ENCODE measurements at places on chromosomes 5 and 9.

GRCh38 chr5:179266291-179267070 is 78.8 kb downstream of the ADAMTS2 start:
- H3K36me3 ChIP-seq = no peaks in the 10 kb centered on the region
- H3K4me1 ChIP-seq = no peaks in the 10 kb centered on the region
- H3K4me3 ChIP-seq = no peak overlapping the region
- no peaks in the 10 kb centered on the region for H3K27me3 ChIP-seq

DNA sequence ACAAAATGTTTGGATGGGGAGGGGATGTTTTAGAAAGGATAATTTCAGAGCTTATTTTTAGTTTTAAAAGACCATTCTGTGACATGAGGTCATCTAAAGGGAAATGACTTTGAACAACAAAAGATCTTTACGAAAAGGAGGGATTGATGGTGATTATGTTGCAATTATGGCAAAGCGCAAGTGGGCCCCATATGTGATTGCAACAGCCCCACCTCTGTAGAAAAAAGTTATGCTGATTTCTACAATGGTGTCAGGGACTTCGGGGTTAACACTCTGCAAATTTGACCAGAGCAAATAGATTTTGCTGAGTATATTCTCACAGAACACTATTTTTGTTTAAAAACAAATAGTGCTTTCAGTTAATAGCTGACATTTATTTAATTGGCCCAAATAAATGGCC is 312.8 kb downstream of the NSG2 start:
- H3K27me3 ChIP-seq = no peaks in the 10 kb centered on the region
- H3K36me3 ChIP-seq = no peaks in the 10 kb centered on the region
- no peak overlapping the region for H3K4me3 ChIP-seq
- DNase-seq = no peak
- H3K27ac ChIP-seq = no peak overlapping the region

- no peaks in the 10 kb centered on the region for H3K36me3 ChIP-seq
- H3K27ac ChIP-seq = no peak overlapping the region
- H3K4me1 ChIP-seq = no peaks in the 10 kb centered on the region
Measured at GRCh38 chr5:71751422-71751821, 32.3 kb downstream of the CARTPT start.

DNA sequence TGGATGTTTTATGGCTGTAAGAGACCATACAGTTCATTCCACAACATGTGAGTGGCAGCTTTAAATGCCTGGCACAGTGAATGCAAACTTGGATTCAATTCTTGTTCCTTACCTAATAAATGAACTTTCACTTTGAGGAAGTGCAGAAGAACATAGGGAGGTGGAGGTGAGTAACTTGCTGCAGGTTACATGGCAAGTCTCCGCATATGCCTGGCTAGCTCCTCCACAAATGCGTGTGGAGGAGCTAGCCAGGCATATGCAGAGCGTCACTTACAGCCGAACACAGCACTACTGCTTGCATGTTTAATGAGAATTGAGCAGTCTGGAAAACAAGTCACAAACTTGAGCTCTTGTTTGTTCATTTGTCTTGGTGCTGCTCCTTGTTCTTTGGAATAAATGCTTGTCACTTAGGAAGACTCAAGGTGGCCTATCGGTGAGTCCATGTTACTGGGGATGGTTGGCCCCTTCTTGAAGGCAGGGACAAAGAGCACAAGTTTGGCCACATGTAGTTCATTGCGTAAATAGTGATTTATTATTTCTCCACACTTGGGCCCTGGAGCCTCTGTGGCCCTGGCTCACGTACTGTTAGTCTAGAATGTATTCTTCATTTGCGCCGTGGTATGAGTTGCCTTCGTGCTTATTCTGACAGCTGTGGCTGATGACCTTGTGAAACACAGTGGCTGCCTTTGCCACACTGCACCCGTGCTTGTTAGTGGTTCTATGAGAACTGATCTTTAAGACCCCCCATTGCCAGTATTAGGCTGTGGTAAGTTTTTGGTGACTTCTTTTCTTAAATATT is 3.1 kb downstream of the ISOC1 start:
- H3K4me3 ChIP-seq = no peak overlapping the region
- peaks cover 37% of the 10 kb centered on the region for H3K4me1 ChIP-seq

DNA sequence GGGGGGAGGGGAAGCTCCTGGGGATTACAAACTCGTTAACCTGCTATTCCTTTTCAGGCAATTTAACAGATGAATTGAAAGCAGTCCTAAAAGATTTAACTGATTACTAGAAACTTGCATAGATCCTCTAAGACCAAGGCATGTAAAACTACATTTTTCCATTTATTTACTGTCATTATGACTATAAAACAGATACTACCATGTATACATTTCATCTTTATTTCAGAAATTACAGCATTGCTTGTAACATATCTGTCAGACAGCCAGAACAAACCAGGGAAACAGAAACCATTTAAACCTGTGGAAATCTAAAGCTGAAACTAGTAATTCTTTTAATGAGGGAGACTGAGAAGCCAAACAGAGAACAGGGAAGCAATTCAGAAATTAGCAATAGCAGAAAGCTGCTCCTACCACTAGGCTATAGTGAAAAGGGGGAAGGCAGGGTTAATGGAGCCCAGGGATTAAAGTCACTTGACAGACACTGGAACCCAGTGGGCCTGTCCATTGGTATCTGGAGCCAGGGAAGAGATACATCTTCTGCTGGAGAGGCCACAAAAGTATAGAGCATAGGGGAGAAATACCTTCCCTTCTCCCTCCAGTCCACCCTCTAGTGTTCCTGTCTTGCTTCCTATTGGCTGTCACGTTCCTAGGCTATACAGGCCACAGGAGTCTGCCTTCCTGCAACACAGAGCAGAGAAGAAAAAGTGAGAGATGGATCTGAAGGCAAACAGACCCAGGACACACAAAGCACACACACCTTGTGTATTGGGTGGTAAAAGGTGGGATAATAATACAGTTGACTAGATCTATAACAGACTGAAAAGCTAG is 33.8 kb downstream of the PDCD1LG2 start:
- no peak for DNase-seq
- H3K36me3 ChIP-seq = no peaks in the 10 kb centered on the region
- H3K27ac ChIP-seq = no peak overlapping the region
- no peaks in the 10 kb centered on the region for H3K4me1 ChIP-seq
- H3K27me3 ChIP-seq = no peaks in the 10 kb centered on the region

DNA sequence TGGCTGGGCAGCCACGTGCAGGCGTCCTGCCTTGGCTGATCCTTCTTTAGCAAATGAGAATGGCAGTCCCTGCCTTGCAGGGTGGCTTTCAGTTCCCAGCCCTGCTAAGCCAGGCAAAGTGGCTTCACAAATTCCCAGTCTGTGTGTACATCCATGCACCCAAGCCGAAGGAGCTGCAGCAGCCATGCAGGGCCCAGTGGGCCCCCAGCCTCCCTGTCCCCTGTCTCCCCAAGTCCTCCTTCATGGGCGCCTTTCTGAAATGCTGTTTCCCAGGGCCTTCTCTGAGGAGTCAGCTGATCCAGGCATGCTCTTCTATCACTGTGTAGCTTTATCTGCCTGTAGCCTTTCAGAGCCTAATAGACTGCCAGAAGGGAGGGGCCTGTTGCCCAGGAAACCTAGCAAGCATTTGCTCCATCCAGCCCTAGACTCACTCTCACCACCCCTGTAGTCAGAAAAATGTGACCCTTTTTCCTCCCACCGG is 47.4 kb upstream of the SHC3 start:
- H3K4me1 ChIP-seq = no peaks in the 10 kb centered on the region
- H3K4me3 ChIP-seq = no peak overlapping the region
- H3K27ac ChIP-seq = no peak overlapping the region
- H3K27me3 ChIP-seq = peaks cover 43% of the 10 kb centered on the region

DNA sequence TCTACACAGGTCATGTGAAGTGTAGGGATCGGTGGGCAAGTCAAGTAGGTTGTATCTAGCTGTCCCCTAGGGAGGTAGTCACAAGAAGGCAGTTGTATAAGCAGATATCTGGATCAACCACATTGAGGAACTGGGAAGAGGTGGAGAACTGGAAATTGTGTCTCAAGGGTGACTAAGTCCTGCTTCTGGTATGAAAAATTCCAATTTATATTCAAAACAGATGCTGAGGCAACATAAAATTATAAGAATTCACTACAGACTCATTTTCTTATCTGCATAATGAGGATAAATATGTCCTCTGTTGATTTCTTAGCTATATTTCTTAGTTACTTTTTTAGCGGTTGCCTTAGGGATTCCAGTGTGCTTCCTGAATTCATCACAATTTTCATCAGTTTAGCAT is 46.8 kb downstream of the GALNT12 start:
- H3K4me1 ChIP-seq = peaks cover 8% of the 10 kb centered on the region
- peaks cover 10% of the 10 kb centered on the region for H3K27me3 ChIP-seq
- no peak overlapping the region for H3K27ac ChIP-seq
- no peaks in the 10 kb centered on the region for H3K36me3 ChIP-seq
- H3K4me3 ChIP-seq = no peak overlapping the region

GRCh38 chr5:168727547-168727946 is 148.4 kb upstream of the PANK3 start:
- H3K27ac ChIP-seq = no peak overlapping the region
- H3K4me1 ChIP-seq = no peaks in the 10 kb centered on the region
- no peak for DNase-seq
- H3K4me3 ChIP-seq = no peak overlapping the region
- H3K36me3 ChIP-seq = no peaks in the 10 kb centered on the region

DNA sequence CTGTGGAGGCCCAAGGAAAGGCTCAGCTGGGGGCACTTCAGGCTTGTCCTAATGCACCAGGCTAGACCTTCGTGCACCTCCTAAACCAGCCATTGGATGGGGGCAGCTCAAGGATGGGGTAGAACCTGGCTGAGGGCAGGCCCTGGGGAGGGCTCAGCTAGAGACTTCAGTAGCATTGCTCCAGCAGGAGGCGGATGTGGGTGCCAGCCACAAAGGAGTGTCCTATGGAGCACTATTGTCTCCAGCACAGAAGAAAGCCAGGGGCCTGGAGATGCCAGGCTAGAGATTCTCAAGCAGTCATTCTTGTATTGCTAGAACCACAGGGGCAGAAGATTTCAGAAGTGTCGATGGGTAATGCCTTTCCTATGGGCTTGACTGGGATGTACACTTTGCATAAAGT is 131.8 kb downstream of the SYK start:
- no peak for DNase-seq
- H3K27ac ChIP-seq = no peak overlapping the region
- no peak overlapping the region for H3K4me3 ChIP-seq
- H3K4me1 ChIP-seq = peaks cover 12% of the 10 kb centered on the region

- DNase-seq = no peak
- no peak overlapping the region for H3K4me3 ChIP-seq
- H3K27me3 ChIP-seq = no peaks in the 10 kb centered on the region
- H3K4me1 ChIP-seq = no peaks in the 10 kb centered on the region
Measured at GRCh38 chr9:110850401-110851135, 182.0 kb downstream of the MUSK start.

DNA sequence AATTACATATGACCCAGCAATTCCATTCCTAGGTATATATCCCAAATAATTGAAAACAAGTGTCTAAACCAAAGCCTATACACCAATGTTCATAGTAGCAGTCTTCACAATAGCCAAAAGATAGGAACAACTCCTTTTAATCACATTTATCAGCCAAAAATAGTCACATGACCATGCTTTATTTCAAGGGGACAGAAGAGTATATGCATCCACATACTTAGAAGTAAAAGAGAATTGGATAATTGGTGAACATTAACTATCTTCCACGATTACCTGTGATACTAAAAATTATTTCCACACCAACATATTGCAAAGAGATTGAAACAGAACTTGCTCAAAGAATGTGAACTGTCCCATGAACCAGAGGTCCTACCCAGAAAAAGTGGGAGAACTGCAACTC is 51.8 kb upstream of the FOXE1 start:
- H3K4me3 ChIP-seq = no peak overlapping the region
- peaks cover 7% of the 10 kb centered on the region for H3K4me1 ChIP-seq
- DNase-seq = no peak

GRCh38 chr9:129022037-129022436 is 6.1 kb downstream of the SH3GLB2 start:
- no peak for DNase-seq
- H3K27me3 ChIP-seq = no peaks in the 10 kb centered on the region
- no peak overlapping the region for H3K27ac ChIP-seq

DNA sequence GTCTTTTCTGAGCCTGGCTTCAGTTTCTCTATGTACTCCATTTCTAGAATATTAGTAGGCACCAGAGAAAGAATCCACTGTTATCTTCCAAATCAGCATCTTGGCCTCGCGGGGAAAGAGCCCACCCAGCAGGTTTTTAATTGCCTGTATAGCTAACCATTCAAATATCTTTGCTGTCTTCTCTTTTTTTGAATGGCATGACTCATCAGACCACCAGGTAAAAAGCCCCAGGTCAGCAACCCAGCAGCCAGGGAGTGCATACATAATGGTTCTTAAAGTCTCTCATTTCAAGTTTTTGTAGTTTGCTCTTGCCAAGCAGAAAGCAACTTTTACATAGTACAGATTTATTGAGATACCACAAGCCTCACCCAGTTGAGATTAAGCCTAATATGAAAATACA is 50.7 kb downstream of the TMEM167A start:
- H3K4me1 ChIP-seq = peaks cover 4% of the 10 kb centered on the region
- DNase-seq = no peak
- H3K36me3 ChIP-seq = no peaks in the 10 kb centered on the region
- H3K27me3 ChIP-seq = no peaks in the 10 kb centered on the region

- H3K4me1 ChIP-seq = peaks cover 20% of the 10 kb centered on the region
- no peak for DNase-seq
- no peak overlapping the region for H3K27ac ChIP-seq
- no peaks in the 10 kb centered on the region for H3K27me3 ChIP-seq
- H3K4me3 ChIP-seq = no peak overlapping the region
Measured at GRCh38 chr9:27460226-27461023, 63.7 kb upstream of the IFNK start.

GRCh38 chr9:91039125-91039834 is 237.7 kb downstream of the SYK start:
- H3K36me3 ChIP-seq = peaks cover 4% of the 10 kb centered on the region
- no peak overlapping the region for H3K4me3 ChIP-seq
- peaks cover 70% of the 10 kb centered on the region for H3K4me1 ChIP-seq
- DNase-seq = no peak

- H3K4me1 ChIP-seq = peaks cover 31% of the 10 kb centered on the region
- H3K27me3 ChIP-seq = peaks cover 74% of the 10 kb centered on the region
- H3K36me3 ChIP-seq = no peaks in the 10 kb centered on the region
- H3K27ac ChIP-seq = no peak overlapping the region
Measured at GRCh38 chr5:88886746-88887341, 3.9 kb upstream of the MEF2C start.

Data from activated naive CD8-positive, alpha-beta T cell treated with anti-CD3 and anti-CD28 coated beads, Interleukin-2, amount 50 U/mL, for 24 hours (primary cell).